ENCODE measurements at places on chromosomes 1 and 21.
A peak's percentile ranks its signal among the peaks of the same experiment; 100 is the strongest.

DNA sequence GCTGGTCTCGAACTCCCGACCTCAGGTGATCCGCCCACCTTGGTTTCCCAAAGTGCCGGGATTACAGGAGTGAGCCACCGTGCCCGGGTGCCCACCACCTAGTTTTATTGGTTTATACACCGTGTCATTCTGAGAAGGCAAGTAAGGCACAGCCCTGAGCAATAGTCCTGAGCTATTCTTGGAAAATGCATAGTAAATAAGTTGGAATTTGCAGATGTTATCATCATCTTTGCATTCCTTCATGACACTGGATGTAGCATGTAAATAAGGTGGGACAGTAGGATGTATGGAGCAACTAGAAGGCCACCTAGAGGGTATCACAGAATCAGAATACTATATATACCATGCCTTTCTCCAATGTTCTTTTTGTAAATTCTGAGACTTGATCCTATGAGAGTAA lies 11.0 kb downstream of the TOR1AIP2 start:
- no peak for DNase-seq

DNA sequence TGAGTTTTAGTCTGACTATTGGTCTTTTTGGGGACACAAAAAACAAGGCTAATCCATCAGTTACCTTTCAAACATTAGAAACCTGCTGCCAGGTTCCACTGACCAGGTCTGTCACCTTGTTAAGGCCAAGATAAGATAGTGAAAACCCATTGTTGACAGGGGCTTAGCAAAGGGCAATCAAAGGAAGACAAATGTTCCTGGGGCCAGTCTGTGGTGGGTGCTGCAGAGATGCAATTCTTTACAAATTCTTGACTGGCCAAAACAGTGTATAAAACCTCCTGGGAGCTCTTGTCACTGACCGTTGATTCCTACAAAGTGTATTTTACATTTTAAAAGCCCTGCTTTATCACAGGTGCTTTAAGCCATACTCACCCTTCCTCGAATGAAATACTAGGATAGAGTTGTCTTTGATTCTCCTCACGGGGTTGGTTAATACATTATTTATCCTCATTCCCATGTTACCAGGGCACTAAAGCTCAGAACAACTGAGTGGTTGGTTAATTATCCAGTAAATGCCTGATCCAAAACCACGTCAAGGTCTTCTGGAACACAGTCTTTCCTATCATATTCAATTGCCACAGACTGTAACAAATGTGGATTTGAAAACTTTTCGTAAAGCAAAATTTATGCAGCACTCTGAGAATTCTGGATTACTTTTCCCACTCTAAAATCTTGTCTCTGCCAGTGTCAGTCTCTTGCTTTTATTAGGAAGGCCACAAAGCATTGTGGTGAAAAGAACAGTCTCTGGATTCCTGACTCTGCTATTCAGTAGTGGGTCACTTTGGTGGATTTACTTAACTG lies 77.2 kb downstream of the NRIP1 start:
- no peak for DNase-seq

GRCh38 chr21:44625756-44626155 lies 1.1 kb upstream of the KRTAP10-9 start:
- no peak for DNase-seq

DNA sequence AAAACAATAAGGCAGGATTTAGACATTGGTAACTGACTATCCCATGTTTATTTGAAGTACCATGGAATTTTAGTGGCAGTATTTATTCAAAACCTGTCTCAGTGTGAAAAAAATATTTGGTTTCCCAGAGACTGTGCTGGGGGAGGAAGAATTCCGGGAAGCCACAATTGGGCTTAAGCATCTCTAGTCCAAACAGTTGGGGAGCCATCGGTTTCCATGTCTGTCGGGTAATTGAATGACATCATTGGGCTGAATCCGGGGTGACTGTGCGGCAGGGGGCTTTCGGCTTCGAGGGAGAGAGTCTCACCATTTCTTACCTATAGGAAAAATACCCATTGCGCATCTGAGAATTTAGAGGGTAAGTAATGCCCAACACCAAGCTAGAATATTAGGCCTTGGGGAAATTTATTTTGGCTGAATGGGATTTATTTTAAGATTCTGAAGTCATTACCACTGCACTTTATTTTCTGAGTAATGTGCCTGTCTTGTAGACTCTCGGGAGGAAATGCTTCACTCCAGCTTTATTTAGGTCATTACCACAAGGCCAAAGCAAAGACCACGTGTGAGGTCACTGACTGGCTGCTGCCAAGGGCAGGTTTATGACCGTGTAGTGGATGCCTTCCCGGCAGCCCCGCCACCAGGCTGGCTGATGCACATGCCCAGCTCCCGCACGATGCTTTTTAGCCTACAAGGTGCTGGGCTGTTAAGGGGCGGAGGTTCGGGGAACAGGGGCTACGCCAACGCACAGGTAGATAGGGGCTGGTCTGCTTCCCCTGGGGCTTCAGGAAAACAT lies 23.1 kb upstream of the UMODL1 start:
- peak; percentile 52 for DNase-seq

DNA sequence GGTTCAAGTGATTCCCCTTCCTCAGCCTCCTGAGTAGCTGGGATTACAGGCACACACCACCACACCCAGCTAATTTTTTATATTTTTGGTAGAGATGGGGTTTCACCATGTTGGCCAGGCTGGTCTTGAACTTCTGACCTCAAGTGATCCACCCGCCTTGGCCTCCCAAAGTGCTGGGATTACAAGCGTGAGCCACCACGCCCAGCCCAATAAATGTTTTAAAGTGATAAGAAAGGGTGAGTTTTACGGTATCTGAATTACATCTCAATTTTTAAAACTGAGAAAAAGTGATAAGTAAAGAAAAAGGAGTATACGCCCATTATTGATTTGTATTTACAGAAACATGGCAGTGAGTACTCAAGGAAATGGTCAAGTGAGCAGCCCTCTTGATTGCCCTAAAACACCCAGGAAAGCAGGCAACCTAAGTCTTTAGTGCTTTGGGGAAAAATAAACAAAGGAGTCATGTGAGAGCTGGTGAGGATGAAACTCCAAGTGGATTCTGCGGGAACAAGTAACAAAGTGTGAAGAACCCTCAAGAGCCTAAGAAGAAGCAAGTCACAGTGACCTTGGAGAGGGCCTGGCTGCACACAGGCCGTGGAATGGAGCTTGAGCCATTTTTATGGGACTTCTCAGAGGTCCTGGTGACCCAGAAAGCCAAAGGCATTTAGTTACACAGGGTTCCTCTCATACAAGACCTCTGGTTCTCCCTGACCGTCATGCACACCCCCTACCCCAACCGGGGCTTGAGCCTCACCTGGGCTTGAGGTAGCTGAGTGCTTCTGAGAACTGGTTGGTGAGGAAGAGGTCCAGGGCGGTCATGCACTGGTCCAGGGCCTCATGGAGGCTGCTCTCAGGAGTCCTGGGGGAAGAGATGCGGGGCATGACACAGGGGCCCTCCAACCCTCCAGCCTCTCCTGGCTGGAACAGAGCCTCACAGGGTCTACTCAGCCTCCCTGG lies 9.1 kb downstream of the TTC39A start:
- no peak for DNase-seq

GRCh38 chr1:6962996-6963911 lies 178.0 kb downstream of the CAMTA1 start:
- no peak for DNase-seq

GRCh38 chr1:229279242-229279641 lies 8.3 kb downstream of the RAB4A start:
- no peak for DNase-seq

DNA sequence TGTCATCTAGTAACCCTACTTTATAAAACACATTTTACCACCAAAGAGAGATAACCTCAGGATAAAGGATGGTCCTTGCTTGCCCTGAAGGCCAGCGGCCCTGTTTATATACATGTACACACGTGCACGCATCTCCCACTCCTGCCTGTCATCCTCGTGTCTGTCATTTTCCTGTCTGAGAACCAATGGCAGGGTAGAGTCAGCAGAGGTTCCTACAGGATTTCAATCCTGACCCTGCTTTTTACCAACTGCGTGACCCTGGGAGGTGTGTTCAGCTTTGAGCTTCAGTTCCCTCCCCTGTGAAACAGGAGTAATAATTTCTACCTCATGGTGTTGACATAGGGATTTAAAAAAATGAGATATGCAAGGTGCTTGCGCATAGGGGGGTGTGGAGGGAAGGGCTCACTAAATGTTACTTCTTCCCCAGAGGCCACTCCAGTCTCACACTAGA lies 12.3 kb upstream of the RASSF5 start:
- DNase-seq: no peak

GRCh38 chr1:111976842-111977241 lies 12.6 kb downstream of the KCND3 start:
- no peak for DNase-seq

DNA sequence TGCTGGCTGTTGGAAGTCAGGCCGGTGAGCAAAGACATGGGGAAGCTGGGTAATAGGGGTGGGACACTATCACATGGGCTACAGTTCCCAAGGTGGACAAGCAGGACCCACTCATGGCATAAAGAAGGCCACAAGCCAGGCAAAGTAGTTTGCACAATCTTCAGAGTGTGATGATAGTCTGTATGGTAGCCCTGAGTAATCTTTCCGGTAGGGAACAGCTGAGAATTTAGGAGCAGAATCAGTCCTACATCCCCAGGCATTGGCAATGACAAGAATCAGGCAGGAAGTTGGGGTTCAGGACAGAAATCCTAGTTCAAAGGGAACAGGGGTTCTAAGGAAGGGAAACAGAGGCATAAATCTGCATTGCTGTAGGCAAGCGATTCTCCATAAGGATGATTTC lies 23.9 kb upstream of the SPATA6 start:
- no peak for DNase-seq

GRCh38 chr21:36913247-36914169 lies 53.0 kb downstream of the HLCS start:
- DNase-seq: no peak

DNA sequence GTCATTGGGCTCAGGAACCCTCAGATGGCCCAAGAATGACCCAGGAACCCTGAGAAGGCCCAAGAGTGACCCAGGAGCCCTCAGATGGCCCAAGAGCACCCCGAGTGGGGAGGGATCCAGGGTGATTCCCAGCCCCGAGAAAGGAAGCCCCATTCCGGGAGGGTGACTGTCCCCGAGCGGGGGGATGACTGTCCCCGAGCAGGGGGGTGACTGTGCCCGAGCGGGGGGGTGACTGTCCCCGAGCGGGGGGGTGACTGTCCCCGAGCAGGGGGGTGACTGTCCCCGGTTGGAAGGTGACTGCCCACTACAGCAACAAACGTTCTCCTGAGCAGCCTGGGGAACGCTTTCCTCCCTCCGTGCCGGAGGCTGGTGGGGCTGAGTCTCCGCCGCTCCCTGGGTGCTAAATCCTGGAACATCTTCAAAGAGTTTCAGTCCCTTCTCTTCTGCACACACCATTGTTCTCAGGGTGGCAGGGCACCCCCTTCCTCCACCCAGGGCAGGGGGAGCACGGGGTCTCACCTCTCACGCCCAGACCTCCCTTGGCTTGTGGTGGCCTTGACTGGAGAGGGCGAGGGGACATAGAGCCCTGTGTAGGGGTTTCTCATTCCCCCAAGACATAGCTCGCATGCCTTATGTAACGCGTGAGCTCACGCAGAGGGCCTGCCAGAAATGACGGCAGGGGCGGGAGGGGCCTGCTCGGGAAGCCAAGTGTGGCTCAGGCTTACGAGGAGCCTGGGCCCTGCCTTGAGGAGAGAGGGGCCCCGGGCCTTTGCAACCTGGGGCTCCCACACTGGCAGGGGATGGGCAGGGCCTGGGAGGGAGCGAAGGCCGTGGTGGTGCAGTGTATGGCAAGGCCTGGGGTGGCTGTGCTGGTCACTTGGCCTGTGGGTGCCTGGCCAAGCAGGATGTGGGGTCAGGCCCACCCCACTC lies 14.3 kb upstream of the SKI start:
- DNase-seq: peak; percentile 77

DNA sequence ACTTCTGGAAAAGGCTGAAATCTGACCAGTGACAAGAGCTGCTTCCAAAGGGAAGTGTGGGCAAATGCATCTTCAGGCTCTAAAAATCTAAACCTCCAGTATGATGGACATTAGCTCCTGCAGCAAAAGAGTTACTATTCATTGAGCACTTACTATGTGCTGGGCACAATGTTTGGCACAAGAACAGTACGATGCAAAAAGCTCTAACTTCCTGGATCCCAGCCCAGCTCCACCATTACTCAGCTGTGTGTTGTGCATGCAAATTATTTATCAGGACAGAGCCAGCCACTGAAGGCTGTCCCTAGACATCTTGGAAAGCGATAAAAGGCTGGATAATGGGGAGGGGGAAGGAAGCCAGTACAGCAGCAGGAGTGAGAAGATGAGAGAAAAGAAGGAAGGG lies 143.5 kb downstream of the ELAVL4 start:
- no peak for DNase-seq

GRCh38 chr1:81703391-81703755 lies 97.4 kb upstream of the ADGRL2 start:
- DNase-seq: no peak

DNA sequence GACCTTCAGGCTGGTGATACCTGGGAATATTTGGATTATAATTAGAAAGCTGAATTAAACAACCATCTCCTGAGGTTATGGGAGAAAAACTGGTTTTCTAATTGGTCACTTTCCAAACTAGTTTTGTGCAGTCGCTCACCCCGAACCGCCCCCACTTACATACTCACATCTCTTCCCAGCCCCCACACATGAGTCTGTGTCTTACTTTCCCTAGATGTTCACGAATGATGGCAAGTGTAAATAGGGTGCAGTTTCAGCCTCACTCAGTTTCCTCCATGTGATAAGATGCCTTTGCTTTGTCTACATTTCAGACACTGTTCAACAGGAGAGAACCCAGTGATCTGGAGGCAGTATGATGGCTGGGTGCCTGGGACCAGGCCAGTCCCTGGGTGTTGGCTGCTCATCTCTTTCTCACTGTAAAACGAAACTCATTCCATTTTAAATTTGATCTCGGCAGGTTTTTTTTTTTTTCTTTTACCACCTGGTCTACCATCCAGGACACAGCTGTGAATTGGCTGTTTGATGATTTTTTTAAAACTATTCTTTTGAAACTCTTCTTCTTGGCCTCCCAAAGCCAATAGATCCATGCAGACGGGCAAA lies 164.3 kb upstream of the RAB4A start:
- no peak for DNase-seq

DNA sequence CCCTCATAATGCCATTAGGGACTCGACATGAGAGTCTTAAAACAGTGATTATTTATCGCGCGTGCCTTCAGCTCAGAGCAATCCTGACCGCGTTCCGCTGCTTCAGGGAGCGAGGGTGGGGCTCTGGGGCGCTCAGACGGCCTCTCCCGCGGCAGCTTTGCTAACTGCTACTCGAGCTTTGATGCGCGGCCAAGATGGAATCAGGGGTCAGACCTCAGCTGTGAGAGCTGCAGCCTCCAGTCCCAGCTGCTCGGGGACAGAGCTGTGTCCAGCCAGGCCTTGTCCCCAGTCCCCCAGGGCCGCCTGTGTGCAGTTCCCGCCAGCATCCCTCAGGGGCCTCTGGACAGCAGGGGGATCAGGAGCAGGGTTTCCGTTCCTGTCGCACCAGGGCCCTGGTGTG lies 104.6 kb upstream of the TTC34 start:
- no peak for DNase-seq

Measured in fibroblast of skin of left quadriceps (primary cell).